Esophagus mucosa (tissue), 1 donor: ENCODE measurements at places on chromosomes 3 and 15. TPM values are rescaled to one million over a fixed set of nuclear protein-coding genes. Genes with fewer than 3 reads are reported as not detected.

- no peak for ATAC-seq
These were observed 120.2 kb downstream of the LRRC28 start for GRCh38 chr15:99371180-99372103.

GRCh38 chr3:112685420-112685819, 44.5 kb upstream of the CCDC80 start:
- ATAC-seq, result no peak

DNA sequence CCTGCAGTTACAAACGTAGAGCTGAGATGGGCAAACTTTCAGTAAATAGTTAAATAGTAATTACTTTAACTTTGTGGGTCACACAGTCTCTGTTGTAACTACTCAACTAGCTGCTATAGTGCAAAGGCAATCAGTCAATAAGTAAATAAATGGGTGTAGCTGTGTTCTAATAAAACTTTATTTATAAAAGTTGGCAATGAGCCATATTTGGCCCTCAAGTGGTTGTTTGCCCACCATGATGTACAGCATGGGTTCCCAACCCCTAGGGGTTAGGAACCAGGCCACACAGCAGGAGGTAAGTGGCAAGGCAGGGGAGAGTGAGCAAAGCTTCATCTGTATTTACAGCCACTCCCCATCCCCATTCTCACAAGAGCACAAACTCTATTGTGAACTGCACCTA, 44.9 kb upstream of the CHRM5 start:
- ATAC-seq, result no peak

DNA sequence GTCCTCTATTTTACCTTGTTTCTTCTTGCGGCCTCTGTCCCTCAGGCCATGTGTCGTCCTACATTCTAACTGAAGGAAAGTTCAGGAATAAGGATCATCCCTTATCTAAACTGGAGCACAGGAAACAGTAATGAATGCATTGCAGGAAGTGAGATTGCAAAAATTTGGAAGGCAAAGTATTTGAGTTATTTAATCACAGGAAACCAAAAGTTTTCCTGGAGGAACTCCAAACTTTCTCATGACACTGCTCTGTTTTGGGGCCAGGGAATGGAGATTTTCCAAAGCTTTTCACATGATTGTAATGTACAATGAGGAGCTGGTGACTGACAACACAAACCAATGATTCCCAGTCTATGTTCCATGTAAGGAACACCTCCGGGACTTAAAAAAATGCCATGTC, 57.8 kb upstream of the PLSCR4 start:
- ATAC-seq, result no peak

DNA sequence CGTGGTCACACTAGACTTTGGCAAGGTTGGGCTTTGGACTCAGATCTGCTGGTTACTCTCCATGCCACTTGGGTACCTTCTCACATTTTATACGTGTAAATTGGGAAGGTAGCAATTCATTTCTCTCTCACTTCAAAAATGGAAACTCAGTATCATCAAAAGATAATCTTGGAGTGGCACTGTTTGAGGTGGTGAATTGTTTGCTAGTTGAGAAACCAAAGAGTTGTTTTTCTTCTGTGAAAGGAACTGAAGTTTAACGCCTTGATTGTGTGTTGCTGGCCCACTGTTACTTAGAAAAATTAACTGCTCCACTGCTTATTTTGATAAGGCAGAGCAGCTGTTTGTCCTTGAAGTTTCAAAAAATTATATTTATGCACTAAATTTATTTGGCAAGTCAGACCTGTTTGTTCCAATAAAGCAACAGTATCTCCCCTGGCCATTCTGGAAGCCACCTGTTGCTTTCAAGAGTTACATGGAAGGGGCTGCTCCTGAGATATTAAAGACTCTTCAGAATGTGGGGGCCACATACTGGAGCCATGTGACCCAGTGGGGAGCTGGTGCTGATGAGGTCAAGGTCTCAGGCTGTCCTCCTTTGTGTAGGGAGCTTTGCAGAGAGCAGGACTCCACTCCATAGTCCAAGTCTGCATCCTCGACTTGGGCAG, 16.2 kb downstream of the PLCL2 start:
- ATAC-seq, result no peak

GRCh38 chr3:119237299-119237698, 3.4 kb downstream of the B4GALT4 start:
- no peak for ATAC-seq

DNA sequence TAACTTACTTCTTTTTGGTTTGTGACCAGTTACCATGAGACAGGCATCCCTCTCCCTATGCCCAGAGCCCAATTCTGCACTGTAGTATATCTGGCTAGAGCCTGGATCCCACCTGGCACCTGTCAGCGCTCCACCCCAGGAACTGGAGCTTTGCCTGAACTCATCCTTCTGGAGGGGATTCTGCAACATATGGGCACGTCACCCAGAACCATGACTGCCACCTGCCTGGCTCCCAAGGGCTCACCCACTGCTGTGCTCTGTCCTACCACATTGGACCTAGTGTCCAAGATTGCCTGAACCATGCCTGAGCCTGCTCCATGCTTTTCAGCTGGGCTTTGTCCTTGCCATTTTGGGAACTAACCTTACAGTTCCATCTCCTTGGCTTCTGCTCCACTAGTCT, 21.1 kb upstream of the GAP43 start:
- no peak for ATAC-seq

DNA sequence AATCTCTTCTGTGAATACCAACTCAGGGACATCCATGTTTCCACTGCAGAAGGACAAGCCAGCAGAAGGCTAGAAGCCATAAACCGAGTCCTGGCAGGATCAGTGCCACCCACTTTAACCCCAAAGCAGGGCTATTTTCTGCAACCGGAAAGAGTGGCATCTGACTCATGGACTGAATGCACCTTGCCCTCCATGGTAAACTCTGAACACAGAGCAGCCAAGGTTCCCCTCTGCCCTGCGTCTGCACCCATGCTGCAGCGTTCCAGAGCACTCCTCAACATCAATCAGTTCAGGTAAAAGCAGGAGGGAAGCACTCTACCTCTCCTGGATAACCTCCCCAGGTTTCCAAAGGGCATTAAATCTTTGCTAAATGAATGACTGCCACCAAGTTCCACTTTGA, 801 bp upstream of the NGRN start:
- ATAC-seq, result peak; percentile 47

Gene RYK
- total RNA-seq, result 32.2 TPM

Gene DNASE1L3
- 2.7 TPM for total RNA-seq

Gene FAM219B
- total RNA-seq, result 62.5 TPM

Gene PRSS50
- not detected for total RNA-seq
